ENCODE measurements at places on chromosomes 3 and 15.
A peak's percentile ranks its signal among the peaks of the same experiment; 100 is the strongest.

GRCh38 chr15:32908135-32908801 is 190.5 kb downstream of the GREM1 start:
- DNase-seq: no peak

DNA sequence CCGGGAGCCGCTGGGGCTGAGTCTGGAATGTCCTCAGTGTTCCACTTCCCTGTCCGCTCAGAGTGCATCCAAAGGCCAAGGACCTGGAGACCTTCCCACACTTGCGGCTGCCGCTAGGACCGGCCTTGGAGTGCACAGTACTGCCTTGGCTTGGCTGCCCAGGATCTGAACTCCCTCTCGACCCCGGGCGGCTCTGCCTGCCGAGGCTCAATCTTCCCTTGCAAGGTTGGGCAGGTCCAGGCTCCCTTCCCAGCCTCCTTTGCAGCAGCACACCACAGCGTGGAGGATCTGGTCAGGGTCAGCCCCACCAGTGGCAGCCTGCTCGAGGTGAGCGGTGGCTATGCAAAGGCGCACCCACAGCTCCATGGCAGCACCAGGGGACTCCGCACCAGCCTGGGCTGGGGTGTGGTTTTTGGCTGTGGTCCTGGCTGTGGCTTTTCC is 69.2 kb downstream of the PLXNA1 start:
- DNase-seq: no peak

GRCh38 chr3:64853456-64853855 is 165.7 kb upstream of the ADAMTS9 start:
- DNase-seq: no peak

- DNase-seq: no peak
Measured at GRCh38 chr15:47405365-47406162, 311.7 kb upstream of the SEMA6D start.

DNA sequence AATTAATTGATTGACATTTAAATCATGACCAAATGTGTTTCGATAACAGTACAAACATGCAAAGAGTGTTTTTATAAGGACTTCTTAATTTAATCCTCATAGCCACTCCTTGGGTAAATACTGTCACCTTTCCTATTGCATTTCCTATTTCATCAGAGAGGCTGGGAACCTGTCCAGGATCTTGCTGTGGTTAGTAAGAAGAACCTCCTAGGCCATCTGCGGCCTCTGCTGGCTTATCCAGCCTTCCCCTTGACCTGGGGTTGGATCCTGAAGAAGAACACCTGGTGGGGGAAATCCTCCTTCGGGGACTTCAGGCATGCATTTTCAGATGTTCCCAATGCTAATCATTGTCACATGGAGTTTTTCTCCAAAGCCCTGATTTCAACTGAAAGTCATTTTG is 25.5 kb downstream of the GLDN start:
- DNase-seq: no peak

DNA sequence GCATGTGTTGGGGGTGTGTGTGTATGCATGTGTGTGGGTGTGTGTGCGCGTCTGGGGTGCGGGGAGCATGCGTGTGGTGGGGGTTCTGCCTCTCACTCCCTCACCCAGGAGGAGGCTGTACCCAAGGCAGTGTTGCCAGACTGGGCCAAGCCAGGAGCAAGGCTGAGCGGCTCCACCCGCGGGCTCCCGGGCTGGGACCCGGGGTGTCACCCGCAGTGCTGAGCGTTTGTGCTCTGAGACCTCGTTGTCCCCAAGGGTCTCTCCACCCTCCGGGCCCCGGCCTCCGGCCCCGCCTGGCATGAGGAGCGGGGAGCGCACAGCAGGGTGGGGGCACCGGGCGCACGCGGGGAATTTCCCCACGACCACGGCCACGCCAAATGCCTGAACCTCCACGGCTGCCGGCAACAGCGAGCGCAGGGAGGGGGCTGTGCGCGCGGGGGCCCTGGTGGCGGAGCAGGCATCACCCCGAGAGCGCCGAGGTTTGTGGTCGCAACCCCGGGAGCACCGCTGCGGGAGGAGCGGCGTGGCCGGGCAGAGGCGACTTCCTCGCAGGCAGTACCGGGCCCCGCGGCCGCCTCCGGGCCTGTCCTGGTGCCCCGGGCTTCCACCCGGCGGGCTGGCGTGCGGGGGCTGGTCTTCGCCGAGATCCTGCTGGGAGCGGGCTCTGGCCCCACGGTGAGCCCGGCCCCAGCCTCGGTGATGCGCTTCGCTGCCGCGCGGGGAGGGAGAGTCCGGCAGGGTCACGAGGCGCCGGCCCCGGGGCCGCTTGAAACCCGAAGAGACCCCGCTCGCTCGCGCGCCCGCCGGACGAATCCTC is 7.4 kb upstream of the OCA2 start:
- no peak for DNase-seq

DNA sequence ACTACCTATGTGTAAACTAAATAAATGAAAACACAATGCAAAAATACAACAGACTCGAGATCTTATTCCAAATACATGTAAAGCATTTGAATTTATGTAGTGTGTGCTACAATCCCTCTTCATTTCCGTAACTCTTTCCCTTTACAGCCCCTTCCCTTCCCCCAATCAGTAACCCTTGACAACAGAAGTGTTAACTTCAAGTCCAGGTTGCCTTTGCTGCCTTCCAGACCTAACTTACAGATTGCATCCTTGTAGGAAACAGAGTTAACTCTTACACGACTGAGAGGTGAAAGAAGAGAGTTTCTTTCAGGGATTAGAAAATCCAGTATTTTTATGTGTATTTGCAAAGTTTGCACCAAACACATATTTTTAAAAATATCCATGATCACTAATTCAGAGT is 1.4 kb upstream of the ROBO1 start:
- no peak for DNase-seq

GRCh38 chr3:107184375-107184774 is 192.9 kb upstream of the CCDC54 start:
- no peak for DNase-seq

- DNase-seq: no peak
Measured at GRCh38 chr3:132966374-132966773, 71.8 kb upstream of the TMEM108 start.

- DNase-seq: no peak
Measured at GRCh38 chr3:140902791-140903190, 38.8 kb upstream of the SLC25A36 start.

GRCh38 chr3:140316466-140316865 is 361.4 kb upstream of the TRIM42 start:
- DNase-seq: no peak

GRCh38 chr15:60243769-60244168 is 154.0 kb downstream of the ANXA2 start:
- no peak for DNase-seq

DNA sequence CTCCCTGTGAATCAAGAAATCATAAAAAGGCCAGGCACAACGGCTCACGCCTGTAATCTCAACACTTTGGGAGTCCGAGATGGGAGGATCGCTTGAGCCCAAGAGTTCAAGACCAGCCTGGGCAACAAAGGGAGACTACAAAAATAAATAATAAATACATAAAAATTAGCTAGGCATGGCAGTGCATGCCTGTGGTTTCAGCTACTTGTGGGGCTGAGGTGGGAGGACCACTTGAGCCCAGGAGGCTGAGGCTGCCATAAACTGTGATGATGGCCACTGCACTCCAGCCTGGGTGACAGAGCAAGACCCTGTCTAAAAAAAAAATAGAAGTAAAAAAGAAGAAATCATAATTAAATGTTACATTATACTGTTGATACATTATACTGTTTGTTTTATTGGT is 28.0 kb upstream of the DCUN1D1 start:
- no peak for DNase-seq

GRCh38 chr3:183298701-183299153 is 45.7 kb downstream of the B3GNT5 start:
- peak; percentile 66 for DNase-seq

DNA sequence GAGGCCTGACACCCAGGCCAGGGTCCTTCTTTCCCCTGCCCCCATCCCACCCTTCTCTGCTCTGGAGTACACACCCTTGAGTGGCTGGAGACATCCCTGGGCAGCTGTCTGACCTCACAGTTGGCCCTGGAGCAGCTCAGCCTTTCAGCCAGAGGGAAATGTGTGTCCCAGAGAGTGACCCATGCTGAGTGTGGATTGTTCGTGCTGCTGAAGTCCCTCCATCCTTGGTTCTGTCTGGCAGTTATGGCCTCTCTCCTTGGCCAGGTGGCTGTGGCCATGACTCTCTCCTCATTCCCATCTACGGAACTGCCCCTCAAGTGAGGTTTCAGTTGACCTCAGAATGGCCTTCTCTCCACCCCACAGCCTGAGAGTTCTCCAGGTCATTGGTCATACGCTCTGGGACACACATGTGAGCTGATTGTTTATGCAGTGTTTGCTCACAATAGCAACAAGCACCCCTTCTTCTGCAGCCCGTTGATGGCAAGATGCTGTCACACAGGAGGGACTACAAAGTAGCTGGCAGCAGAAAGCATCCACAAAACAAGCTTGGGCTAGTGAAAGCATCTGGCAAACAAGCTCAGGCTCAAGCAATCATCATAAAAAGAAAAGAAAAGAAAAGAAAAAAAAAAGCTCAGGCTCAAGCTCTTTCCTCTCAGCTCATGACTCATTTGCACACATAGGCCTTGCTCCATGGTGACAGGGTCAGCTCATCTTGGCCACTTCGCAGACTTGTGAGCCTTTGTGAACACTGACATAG is 55.3 kb upstream of the ITGA11 start:
- no peak for DNase-seq

- DNase-seq: no peak
Measured at GRCh38 chr15:29638781-29639180, 183.5 kb downstream of the TJP1 start.

DNA sequence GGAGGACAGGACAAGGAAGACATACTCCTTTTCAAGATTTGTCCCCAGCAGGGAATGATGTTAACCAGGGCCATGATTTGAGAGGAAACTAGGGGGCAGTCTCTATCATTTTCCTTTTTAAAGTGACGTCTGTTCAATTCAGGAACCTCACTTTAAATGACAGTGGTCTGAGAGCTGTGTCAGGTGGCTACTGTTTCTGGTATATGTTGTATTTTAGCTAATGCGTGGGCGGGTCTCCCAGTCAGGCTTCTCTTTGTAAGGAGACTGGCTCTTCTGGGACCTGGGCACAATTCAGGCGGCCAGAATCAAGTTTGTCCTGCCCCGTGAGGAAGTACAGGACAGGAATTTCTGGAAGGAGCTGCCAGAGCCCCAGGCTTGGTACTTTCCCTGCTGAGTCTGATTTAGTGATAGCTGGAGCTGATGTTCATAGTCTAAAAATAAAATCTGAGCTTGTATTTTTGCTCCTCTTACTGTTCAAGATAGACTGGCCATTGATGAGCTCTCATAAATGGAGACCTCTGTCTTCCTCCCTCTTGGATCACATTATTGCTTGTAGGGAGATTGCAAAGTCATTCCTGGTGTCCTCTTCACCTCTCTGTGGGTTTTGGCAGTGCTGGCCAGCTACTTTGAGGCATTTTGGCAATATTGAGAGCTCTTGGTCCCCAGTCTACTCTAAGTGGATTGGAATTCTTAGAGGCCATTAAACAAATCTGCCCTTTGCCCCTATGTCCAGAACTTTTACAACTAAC is 25.6 kb downstream of the SQOR start:
- DNase-seq: no peak

- no peak for DNase-seq
Measured at GRCh38 chr3:58131101-58131825, 79.5 kb downstream of the DNASE1L3 start.

GRCh38 chr3:182212479-182213076 is 500.9 kb downstream of the SOX2 start:
- peak; percentile 79 for DNase-seq

GRCh38 chr3:133152056-133152455 is 113.9 kb downstream of the TMEM108 start:
- DNase-seq: no peak

- DNase-seq: no peak
Measured at GRCh38 chr3:116153174-116153573, 292.1 kb downstream of the LSAMP start.

DNA sequence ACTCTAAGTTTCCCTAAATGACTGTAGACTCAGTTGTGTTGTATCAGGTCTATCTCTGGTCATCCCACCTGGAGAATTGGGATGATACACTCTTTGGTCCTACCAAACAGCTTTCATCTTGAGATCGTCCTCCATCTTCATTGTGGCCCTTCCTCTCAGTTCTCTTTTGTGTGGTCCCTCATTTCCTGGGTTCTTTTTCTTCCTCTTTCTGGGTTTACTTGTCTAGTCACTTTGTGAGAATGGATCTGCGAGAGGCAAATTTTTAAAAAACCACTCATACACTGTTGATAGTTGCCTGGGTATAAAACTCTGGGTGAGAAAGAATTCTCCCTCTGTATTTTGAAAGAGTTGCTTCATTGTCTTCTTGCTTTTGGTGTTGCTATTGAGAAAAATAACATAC is 6.0 kb upstream of the AMOTL2 start:
- no peak for DNase-seq

DNA sequence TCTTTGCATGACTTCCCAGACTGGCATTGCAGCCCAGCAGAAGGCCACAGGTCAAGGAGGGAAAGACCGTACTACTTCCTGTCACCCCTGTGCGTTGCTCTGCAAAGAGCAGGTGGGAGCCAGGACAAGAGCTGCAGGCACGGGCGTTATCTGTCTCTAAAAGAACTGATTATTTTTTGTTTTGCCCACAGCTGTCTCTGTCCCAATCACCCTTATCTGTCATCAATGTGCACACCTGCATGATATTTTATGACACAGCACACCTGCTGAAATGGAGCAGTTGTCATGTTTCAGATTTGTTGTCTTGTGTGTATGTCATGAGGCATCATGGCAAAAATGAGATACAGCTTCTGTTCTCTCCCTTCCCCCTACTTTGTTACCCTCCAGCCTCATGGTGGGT is 58.8 kb downstream of the SLCO3A1 start:
- no peak for DNase-seq

- DNase-seq: no peak
Measured at GRCh38 chr3:184604615-184605290, 43.2 kb downstream of the EPHB3 start.

DNA sequence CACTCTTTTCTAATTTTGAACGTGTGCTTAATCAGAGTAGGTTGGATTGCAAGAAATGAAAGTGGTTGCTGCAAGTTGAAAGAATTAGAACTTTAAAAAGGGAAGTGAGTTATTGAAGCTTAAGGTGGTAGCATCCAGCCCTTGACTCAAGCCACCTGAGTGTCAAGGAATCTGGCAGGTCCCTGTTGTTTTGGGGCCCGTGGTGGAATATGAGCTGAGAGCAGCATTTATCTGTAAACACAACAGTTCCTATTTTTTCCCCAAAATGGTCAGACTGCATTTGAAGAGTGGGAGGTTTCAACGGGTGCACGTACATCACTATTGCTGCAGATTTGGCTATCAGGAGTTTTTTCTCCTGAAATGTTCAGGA is 1.7 kb downstream of the ITPR1 start:
- no peak for DNase-seq

DNA sequence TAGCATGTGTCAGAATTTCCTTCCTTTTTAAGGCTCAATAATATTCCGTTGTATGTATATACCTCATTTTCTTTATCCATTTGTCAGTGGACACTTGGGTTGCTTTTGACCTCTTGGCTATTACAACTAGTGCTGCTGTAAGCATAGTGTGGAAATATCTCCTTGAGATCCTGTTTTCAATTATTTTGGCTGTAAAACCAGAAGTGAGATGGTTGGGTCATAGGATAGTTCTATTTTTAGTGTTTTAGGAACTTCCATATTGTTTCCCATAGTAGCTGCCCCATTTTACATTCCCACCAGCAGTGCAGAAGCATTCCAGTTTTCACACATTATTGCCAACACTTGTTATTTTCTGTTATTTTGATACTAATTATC is 70.4 kb upstream of the C15orf39 start:
- no peak for DNase-seq

GRCh38 chr3:18134386-18135059 is 290.6 kb downstream of the SATB1 start:
- DNase-seq: no peak
